Right ventricle myocardium inferior (tissue), 1 donor: ENCODE measurements at places on chromosomes 12 and 14. TPM values are rescaled to one million over a fixed set of nuclear protein-coding genes. Genes with fewer than 3 reads are reported as not detected.

Gene TOX4
- 86.5 TPM for total RNA-seq

DNA sequence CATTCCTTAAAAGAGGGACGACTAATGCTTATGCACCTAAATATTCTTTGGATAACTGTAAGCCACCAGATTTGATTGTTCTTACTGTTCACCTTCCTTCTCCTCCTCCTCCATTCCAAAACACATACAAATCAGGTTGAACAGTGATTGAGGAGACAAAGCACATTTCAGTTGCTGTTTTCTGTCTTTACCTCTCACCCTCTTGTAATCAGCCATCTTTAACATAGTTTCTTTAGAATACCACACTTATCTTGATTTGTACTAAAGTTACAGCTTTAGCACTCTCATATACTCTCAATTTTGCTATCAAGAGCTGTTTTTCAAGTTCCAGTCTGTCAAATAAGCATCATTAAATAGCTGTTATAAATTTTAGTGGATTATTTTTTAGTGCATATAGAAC, 338.3 kb upstream of the RGS6 start:
- DNase-seq = no peak

Gene ESR2
- total RNA-seq = 0.78 TPM

Gene RIPK3
- total RNA-seq = 4.2 TPM

Gene PTGER2
- total RNA-seq = 0.76 TPM

GRCh38 chr14:81471062-81471461, 62.6 kb downstream of the SEL1L start:
- DNase-seq = no peak

Gene OR6J1
- not detected for total RNA-seq

- no peak for DNase-seq
These were observed 491.8 kb downstream of the NPAS3 start for GRCh38 chr14:33430414-33431035.

GRCh38 chr12:56158926-56159461, 835 bp downstream of the MYL6 start:
- DNase-seq = peak; percentile 92

- no peak for DNase-seq
These were observed 72.0 kb downstream of the PAPOLA start for GRCh38 chr14:96574171-96574632.

Gene TDRD9
- total RNA-seq = 2.5 TPM

DNA sequence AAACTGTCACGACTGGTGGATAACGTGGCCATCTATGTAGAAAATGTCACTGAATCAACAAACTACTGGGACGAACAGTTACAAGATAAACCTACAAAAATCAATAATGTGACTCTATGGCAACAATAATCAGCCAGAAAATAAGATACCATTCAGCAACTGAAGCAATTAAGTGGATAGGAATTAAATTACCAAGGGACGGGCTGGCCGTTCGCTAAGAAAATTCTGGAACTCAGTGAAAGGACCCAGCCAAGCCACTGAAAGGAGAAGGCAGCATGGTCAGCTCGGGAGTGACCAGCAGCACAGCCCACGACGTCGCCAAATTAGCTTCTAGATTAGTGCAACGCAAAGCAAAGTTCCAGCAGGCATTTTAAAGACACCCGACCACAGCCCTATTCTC, 33.6 kb upstream of the TMEM179 start:
- no peak for DNase-seq

Gene TRHDE
- 1.3 TPM for total RNA-seq

- no peak for DNase-seq
These were observed 23.6 kb downstream of the NR1H4 start for GRCh38 chr12:100497105-100497795.

Gene CDKN1B
- 38.0 TPM for total RNA-seq

DNA sequence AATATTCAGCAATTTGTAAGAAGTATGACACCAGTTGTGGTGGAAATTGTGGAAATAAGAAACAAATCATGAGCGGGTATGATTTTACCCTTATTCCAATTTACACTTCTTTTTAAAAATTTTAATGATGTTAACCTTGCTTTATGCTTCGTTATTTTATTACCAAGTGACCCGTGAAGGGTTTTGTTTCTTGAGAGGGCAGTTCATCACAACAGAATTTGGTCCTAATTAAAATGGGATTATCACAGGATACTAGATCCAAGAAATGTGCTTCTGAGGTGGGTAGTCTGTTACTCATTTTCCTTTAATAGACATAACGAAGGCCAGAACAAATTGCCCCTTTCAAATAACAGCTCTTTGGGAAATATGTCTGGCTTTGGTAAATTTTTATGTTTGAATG, 25.5 kb upstream of the RASSF8 start:
- DNase-seq = no peak

GRCh38 chr12:102958073-102958829, 777 bp downstream of the ASCL1 start:
- DNase-seq = no peak

Gene JAG2
- total RNA-seq = 34.6 TPM

GRCh38 chr12:116146386-116146785, 131.1 kb downstream of the MED13L start:
- no peak for DNase-seq

DNA sequence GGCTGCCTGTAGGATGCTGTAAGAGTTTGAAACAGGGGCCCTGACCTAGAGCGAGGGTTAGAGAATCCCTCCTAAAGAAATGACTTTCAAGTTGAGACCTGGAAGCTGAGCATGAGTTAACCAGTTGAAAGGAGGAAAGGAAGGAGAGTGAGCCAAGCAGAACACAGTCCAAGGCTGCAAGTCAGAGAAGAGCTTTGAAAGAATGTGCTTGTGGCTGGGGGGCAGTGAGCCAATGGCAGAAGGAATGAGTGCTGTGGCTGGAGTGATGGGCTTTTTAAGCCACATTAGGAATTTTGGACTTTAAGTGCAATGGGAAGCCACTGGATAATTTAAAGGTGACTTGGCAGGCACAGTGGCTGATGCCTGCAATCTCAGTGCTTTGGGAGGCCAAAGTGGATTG, 18.1 kb downstream of the CDKN1B start:
- no peak for DNase-seq

GRCh38 chr12:24960222-24960855, 11.4 kb upstream of the BCAT1 start:
- DNase-seq = no peak
